H54 (cell line): ENCODE measurements at places on chromosomes 3 and 15.

GRCh38 chr3:39524107-39524506 lies 56.6 kb downstream of the MOBP start:
- DNase-seq: no peak

DNA sequence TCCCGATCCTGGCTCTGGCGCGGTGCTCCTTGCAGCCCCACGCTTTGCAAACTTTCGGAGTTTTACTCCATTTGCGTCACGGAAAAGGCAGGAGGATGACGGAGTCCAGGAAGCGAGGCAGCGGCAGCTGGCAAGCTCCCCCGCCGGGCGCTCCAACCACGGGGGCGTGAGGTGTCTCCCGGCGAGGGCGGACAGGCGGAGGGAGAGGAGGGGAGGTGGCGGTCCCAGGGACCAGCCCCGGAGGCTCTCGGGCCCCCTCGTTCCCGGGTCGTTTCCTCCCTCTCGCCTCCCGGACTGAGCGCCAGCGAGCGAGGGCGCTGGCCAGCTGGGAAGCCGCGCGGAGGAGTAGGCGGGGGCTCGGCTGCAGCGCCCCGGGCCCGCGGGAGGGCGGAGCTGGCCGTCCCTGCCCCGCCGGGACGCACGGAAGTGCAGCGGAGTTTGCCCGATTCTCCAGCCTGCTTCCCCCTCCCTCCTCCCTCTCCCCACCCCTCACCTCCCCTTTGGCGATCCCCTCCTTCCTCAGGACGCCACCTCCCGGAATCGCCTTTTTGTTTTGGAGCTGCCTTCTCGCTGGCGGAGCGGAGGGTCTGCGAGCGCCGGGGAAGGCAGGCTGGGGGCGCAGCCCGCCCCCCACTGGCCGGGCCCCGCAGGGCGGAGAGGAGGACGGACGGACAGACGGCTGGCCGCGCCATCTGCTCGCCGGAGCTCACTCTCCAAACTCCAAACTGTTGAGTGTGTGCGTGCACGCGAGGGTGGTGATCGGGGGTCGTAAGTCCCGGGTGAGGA lies at the start of gene SNX33:
Gene SNX33, plus strand, starts transcription at position 543 of the 786 bp plus-strand sequence. CDS start 1,191 bp downstream, outside the sequence.
- DNase-seq: no peak

GRCh38 chr3:42556089-42556632 lies 25.6 kb downstream of the SEC22C start:
- no peak for DNase-seq

DNA sequence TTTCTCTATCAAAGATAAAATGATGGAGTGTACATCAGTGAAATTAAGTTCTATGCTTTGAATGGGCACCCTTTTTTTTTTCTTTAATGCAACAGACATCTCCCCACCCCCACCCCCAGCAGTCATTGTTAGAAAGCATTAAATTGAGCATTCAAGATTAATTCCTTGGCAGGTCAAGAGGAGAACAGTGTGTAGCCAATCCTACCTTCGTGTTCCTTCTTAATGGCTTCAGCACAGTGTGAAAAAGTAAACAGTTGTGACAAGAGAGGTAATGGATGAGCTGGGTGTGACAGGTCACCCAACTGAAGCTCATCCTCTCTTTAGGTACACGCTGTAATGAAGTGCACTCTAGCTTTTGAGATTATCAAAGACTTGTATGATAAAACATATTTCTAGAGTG lies 198.5 kb upstream of the RARB start:
- DNase-seq: no peak

GRCh38 chr15:99249270-99249841 lies at the start of gene TTC23:
TSS of gene TTC23 (minus strand) at chr15:99249581. CDS start at chr15:99228712, 20,869 bp downstream.
- peak; percentile 38 for DNase-seq

DNA sequence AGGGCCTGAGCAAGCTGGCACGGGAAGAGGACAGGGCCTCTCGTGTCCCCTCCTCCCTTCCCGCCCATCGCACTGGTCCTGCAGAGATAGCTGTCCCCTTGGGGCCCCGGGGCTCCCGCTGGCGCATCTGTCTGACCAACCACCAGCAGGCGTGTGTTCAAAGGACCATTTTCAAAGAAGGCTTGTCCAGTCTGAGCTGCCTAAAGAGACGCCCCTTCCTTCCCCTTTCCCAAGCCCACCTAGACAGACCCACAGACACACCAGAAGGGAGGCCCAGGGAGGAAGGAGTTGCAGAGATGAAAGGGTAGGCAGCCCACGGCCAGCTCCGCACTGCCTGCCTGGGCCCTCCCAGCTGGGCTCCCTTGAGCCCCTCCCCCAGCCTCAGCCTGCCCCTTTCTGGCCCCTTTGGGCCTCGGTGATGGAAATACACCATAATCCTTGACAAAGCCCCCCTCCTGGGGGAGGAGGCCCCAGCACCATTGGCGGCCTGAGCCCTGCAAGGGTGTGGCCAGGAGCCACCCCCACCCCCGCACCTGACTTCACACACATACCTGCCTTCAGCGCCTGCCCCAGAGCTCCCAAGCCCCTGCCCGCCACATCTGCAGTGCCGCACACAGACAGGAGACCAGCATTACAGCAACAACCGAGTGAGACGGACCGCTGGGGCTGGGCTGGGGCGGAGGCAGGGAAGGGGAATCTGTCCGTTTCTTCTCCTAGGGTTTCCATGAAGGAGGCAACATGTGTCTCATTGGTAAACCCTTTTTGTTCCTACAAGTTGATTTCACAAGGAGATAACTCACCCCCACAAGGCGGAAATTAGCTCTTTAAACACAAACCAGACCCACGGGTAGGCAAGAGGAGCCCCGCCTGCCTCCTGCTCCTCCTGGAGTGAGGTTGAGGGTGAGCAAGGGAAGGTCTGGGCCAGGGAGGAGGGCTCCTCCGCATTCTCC lies at the start of gene STRA6:
Gene STRA6, minus strand, starts transcription at position 336 of the 950 bp plus-strand sequence. CDS start 520 bp downstream, outside the sequence.
- DNase-seq: no peak
